ENCODE measurements at places on chromosomes 3 and 15. TPM values are rescaled to one million over a fixed set of nuclear protein-coding genes. Genes with fewer than 3 reads are reported as not detected.

- no peak overlapping the region for H3K4me3 ChIP-seq
- no peaks in the 10 kb centered on the region for H3K4me1 ChIP-seq
- no peaks in the 10 kb centered on the region for H3K27me3 ChIP-seq
- H3K36me3 ChIP-seq: no peaks in the 10 kb centered on the region
Measured at GRCh38 chr3:139629033-139629432, 48.7 kb downstream of the NMNAT3 start.

DNA sequence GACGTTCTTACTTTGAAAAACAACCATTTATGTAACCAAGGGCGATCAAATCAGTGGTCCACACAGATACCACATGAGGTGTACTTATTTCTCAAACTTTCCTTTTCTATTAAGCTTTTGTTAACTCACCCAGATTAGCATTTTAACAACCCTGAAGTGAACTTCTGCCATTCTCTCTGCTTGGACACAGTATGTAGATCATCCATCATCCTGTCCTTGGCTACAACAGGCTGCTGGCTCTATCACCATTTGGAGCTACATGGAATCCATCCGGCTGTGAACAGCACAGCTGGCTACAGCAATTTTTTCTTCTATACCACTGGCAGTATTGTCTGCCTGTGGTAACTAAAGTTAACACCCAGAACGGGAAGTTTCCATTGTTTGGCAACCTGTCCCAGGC, 4.4 kb downstream of the SEMA6D start:
- peak overlapping the region; percentile 11 for H3K27ac ChIP-seq
- no peaks in the 10 kb centered on the region for H3K27me3 ChIP-seq
- no peak overlapping the region for H3K4me3 ChIP-seq
- no peak for DNase-seq
- H3K4me1 ChIP-seq: peaks cover 19% of the 10 kb centered on the region
- H3K36me3 ChIP-seq: no peaks in the 10 kb centered on the region

DNA sequence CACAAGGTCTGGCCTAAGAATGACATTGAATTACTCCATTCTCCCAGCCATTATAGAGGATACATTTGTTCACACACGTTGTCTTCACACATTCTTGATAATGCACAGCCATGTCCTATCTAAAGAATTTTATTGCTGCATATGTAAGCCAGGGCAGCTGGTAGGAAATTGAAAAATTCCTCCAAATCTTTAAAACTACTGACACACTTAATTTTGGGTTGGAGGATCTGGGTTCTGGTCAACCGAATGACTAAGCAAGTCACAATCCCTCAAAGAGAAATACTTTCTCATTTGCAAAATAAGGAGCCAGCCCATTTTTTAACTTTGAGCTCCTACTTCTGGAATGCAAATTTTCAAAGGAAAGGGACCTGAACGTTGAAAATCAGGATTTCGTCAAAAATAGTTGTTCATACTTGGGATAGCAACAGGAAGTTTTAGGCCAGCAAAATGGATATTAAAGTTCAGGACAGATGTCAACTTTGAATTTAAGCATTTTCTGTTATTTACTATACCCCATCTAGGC, 638.3 kb downstream of the NTRK3 start:
- H3K27me3 ChIP-seq: no peaks in the 10 kb centered on the region
- peaks cover 13% of the 10 kb centered on the region for H3K4me1 ChIP-seq
- no peak overlapping the region for H3K4me3 ChIP-seq
- H3K27ac ChIP-seq: peak overlapping the region; percentile 34
- no peak for DNase-seq

- H3K4me3 ChIP-seq: no peak overlapping the region
- no peak for DNase-seq
- no peaks in the 10 kb centered on the region for H3K36me3 ChIP-seq
- H3K4me1 ChIP-seq: peaks cover 11% of the 10 kb centered on the region
- no peaks in the 10 kb centered on the region for H3K27me3 ChIP-seq
Measured at GRCh38 chr3:134998855-134999254, 203.8 kb downstream of the EPHB1 start.

- DNase-seq: no peak
- peaks cover 4% of the 10 kb centered on the region for H3K4me1 ChIP-seq
- H3K27me3 ChIP-seq: no peaks in the 10 kb centered on the region
- H3K27ac ChIP-seq: no peak overlapping the region
- no peak overlapping the region for H3K4me3 ChIP-seq
Measured at GRCh38 chr3:49668414-49668797, 5.7 kb upstream of the APEH start.

GRCh38 chr15:50624616-50625168, 61.9 kb downstream of the TRPM7 start:
- no peaks in the 10 kb centered on the region for H3K27me3 ChIP-seq
- no peak overlapping the region for H3K27ac ChIP-seq
- peaks cover 49% of the 10 kb centered on the region for H3K36me3 ChIP-seq
- H3K4me1 ChIP-seq: no peaks in the 10 kb centered on the region
- no peak for DNase-seq

DNA sequence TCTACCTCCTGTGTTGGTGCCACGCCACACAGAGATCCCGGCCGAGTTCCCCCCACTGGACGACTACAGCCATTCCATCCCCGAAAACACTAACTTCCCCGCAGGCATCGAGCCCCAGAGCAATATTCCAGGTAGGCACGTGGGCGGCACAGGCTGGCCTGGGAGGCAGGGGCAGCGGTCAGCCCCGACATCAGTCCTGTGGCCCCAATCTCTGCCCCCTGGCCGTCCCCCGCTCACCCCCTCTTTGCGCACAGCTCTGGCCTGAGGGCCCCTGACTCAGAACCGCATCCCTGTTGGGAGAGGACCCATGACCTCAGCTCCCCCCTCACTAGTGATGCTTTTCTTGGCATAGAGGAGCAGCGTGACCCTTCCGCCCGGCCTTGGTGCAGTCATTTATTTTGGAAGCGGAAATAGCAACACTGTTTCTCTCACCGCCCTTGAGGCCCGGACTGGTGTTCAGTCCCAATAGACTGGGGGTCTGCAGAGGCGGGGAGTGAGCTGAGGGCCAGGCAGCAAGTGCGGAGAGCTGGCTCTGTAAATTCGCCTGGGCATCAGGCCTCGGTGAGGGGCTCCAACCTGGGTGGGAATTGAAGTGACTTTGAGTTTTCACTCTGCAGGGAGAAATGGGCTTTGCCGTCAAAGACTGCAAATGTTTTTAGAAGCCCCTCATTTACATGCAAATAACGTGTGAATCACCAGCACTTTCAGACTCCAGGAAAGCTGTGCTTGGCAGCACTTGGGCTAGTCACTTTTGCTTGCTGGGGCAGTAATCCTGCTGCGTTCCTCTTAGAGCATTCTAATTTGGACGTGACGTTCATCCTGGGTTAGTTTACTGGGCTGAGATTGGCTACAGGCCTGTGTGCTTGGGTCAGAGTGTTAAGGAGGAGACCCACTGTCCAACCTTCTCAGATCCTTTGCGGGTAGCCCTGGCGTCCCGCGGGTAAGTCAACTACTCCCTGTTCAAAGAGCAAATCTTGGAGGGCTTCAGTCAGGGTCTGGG, 88.9 kb downstream of the AAGAB start:
- peaks cover 10% of the 10 kb centered on the region for H3K4me1 ChIP-seq
- no peak overlapping the region for H3K27ac ChIP-seq
- H3K36me3 ChIP-seq: peaks cover 8% of the 10 kb centered on the region

- no peaks in the 10 kb centered on the region for H3K4me1 ChIP-seq
- H3K36me3 ChIP-seq: no peaks in the 10 kb centered on the region
- no peaks in the 10 kb centered on the region for H3K27me3 ChIP-seq
- H3K27ac ChIP-seq: no peak overlapping the region
- H3K4me3 ChIP-seq: no peak overlapping the region
Measured at GRCh38 chr3:149497966-149498670, 23.6 kb downstream of the TM4SF4 start.

The TERC gene
- total RNA-seq: 220 TPM

GRCh38 chr3:10774129-10774670, 41.8 kb upstream of the SLC6A11 start:
- no peaks in the 10 kb centered on the region for H3K4me1 ChIP-seq
- no peak for DNase-seq
- no peak overlapping the region for H3K4me3 ChIP-seq
- no peaks in the 10 kb centered on the region for H3K27me3 ChIP-seq
- H3K27ac ChIP-seq: no peak overlapping the region
- no peaks in the 10 kb centered on the region for H3K36me3 ChIP-seq

DNA sequence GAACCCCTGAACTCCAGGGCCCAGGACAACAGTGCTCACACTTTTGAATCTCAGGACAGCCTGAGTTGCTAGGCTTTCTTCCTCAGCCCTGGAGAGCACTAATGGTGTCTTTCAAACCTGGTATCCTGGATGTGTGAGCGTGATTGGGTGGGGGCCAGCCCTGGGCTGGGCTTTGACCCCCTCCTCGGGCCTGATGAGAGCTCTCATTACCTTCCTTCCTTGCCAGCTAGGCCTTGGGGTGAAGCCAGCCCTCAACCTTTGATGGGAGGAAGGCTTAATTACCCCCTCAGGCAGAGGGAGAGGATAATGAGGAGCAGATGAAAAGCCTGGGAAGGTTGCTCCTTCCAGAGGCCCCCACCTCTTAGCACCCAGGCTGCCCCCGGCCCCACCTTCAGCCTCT, 31.1 kb upstream of the INSYN1 start:
- H3K4me1 ChIP-seq: no peaks in the 10 kb centered on the region
- no peaks in the 10 kb centered on the region for H3K27me3 ChIP-seq
- DNase-seq: no peak
- no peaks in the 10 kb centered on the region for H3K36me3 ChIP-seq
- no peak overlapping the region for H3K4me3 ChIP-seq

The AMOTL2 gene
- 49.0 TPM for total RNA-seq

DNA sequence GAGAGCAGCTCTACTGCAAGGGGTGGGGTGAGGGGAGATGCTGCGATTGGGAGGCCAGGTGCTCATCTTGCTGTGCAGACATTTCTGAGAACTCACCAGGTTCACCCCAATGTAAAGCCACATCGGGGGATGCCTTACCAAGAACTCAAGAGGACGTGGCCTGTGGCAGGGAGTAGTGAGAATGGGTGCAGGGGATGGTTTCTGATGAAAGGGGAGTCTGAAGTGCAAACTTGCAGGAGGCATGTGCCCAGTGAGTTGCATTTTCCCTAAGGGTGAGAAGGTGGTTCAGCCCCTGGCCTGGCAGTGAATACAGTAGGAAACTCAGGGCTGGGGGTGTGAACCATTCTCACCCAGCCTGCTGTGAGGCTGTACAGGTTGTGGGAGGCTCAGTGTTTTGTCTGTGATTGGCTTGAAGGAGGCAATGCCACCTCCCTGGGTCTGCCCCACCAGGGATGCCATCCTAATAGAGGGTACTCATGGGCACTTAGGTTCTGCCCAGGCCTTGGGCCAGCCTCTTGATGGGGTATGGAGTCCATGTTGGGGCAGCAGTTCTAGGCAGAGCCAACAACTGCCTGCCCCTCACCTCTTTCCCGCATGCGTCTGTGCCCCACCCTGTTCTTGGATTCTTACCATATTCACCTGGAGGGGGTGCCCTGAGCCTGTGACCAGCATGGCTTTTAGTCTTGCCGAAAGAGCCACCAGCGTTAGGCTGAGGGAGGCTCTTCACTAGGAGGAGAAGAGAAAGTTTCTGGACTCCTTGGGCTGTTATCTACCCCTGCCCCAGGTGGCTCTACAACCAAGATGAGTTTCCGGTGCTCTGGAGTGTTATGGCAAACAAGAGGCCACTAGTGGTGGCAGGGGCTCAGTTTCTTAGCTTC, 4.5 kb downstream of the HEMK1 start:
- H3K27ac ChIP-seq: no peak overlapping the region
- DNase-seq: no peak
- no peaks in the 10 kb centered on the region for H3K36me3 ChIP-seq
- peaks cover 23% of the 10 kb centered on the region for H3K4me1 ChIP-seq
- H3K27me3 ChIP-seq: no peaks in the 10 kb centered on the region

DNA sequence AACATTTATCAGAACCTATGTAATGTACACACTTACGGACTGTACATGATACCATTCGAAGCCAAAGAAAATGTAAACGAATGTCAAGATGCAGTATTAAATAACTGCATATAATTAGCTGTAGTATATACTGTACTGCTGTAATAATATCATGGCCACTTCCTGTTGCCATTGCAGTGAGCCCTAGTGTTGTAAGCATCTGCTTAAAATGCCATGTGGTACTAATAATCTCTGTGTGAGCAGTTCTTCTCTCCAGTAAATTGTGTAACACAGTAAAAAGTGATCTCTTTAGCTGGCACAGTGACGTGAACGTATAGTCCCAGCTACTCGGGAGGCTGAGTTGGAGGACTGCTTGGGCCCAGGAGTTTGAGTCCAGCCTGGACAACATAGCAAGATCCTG, 8.6 kb downstream of the SPG11 start:
- H3K4me3 ChIP-seq: no peak overlapping the region
- H3K36me3 ChIP-seq: peaks cover 33% of the 10 kb centered on the region
- H3K27me3 ChIP-seq: no peaks in the 10 kb centered on the region
- DNase-seq: no peak

GRCh38 chr3:155241579-155241978, 51.9 kb downstream of the STRIT1 start:
- H3K27ac ChIP-seq: no peak overlapping the region
- no peak overlapping the region for H3K4me3 ChIP-seq
- H3K4me1 ChIP-seq: no peaks in the 10 kb centered on the region
- DNase-seq: no peak
- H3K36me3 ChIP-seq: no peaks in the 10 kb centered on the region
- H3K27me3 ChIP-seq: no peaks in the 10 kb centered on the region

The COL8A1 gene
- total RNA-seq: 15.3 TPM

The PLSCR5 gene
- total RNA-seq: not detected

The UNC13C gene
- total RNA-seq: 1.5 TPM

GRCh38 chr15:82263350-82263749, 732 bp downstream of the SAXO2 start:
- H3K27ac ChIP-seq: peak overlapping the region; percentile 81
- peak overlapping the region; percentile 87 for H3K4me3 ChIP-seq
- no peaks in the 10 kb centered on the region for H3K36me3 ChIP-seq
- peaks cover 24% of the 10 kb centered on the region for H3K4me1 ChIP-seq

GRCh38 chr15:76310475-76311099, 682 bp downstream of the ETFA start:
- DNase-seq: no peak
- peak overlapping the region; percentile 81 for H3K4me3 ChIP-seq
- H3K4me1 ChIP-seq: peaks cover 27% of the 10 kb centered on the region
- no peaks in the 10 kb centered on the region for H3K36me3 ChIP-seq
- no peaks in the 10 kb centered on the region for H3K27me3 ChIP-seq

DNA sequence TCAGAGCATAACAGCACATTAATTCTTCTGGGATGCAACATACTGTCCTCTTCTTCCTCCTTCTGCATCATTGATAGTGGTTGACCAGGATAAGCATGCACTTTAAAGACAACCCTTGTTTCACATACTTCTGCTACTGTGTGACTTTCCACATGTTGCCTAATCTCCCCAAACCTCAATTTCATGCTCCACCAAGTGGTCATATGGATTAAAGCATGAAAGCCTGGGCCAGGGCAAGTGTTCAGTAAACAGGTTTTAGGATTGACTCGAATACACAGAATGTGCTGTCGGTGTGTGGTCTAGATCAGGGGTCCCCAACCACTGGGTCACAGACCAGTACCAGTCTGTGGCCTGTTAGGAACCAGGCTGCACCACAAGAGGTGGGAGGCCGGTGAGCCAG, 22.5 kb upstream of the BFSP2 start:
- no peak for DNase-seq
- H3K4me1 ChIP-seq: no peaks in the 10 kb centered on the region
- no peak overlapping the region for H3K27ac ChIP-seq
- no peaks in the 10 kb centered on the region for H3K27me3 ChIP-seq
- no peaks in the 10 kb centered on the region for H3K36me3 ChIP-seq

GRCh38 chr15:68023307-68024101, 30.6 kb upstream of the PIAS1 start:
- H3K27me3 ChIP-seq: no peaks in the 10 kb centered on the region
- H3K27ac ChIP-seq: no peak overlapping the region
- no peak for DNase-seq
